ENCODE measurements at places on chromosomes 16 and 17.
A peak's percentile ranks its signal among the peaks of the same experiment; 100 is the strongest.

- DNase-seq, result no peak
These were observed 30.6 kb downstream of the TNFRSF13B start for GRCh38 chr17:16941072-16942036.

DNA sequence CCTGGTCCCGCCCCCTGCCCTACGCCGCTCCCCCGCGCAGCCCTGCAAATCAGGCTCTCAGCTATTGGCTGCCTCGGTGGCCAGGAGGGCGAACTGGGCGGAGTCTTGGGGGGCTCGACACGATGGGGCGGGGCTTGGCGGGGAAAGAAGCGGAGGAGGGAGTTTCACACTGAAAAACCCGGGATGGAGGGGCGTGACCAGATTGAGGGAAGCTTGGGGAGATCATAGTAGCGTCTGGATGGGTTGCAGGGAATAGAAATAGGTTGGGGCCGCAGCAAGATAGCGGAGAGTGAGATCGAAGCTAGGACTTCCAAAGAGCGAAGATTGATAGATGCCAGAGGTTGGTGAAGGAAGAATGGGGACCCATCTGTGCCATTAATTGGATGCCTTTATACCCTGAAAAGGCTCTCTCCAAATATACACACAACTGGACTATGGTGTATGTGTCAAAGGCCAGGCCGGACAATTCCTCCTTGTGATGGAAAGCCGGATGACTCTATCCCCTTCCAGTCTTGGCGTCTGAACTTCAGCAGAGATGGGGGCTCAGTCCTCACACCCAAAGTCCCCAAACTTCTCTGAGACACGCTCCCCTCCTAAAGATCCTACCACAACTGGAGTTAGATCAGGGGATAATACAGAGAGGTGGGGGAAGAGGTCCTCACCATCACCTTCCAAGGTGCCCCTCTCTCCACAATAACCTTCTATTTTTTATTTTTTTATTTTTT is 376 bp upstream of the STAC2 start:
- DNase-seq, result no peak

GRCh38 chr17:72477491-72477890 is 356.7 kb downstream of the SOX9 start:
- no peak for DNase-seq

- no peak for DNase-seq
These were observed 31.6 kb downstream of the SOX9 start for GRCh38 chr17:72152387-72152929.

DNA sequence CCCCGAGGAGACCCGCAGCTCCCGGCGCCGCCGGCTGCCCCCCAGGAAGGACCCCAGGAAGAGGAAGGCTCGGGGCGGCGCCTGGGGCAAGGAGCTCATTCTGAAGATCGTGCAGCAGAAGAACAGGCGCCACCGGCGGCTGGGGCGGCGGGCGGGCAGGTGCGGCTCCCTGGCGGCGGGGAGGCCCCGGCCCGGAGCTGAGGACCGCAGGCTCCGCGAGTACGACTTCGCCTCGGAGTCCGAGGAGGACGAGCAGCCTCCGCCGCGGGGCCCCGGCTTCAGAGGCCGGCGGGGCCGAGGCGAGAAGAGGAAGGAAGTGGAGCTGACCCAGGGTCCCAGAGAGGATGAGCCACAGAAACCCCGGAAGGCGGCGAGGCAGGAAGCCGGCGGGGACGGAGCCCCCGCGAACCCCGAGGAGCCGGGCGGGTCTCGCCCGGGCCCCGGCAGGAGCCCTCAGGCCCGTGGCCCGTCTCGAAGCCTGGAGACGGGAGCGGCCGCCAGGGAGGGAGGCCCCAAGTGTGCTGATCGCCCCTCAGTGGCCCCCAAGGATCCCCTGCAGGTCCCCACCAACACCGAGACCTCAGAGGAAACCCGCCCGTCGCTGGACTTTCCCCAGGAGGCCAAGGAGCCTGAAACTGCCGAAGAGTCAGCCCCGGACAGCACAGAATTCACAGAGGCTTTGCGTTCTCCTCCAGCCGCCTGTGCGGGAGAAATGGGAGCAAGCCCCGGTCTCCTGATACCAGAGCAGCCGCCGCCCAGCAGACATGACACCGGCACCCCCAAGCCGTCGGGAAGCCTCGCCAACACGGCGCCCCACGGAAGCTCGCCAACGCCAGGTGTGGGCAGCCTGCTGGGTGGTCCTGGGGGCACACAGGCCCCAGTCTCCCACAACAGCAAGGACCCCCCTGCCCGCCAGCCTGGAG is 22.3 kb upstream of the ZFPM1 start:
- DNase-seq, result no peak

DNA sequence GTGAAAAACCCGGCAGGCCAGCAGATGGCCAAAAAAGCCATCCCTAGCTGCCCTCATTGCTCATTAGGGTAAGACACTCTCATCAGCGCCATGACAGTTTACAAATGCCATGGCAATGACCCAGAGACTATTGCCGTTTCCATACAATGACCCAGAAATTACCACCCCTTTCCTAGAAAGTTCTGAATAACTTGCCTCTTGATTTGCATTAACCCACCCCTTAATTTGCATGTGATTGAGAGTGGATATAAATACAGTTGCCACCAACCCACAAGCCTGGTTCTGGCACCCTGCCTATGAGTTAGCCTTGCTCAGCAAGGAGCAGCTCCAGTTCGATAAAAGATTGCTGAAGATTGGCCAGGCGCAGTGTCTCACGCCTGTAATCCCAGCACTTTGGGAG is 16.1 kb upstream of the C16orf54 start:
- no peak for DNase-seq

GRCh38 chr17:9330611-9331271 is 244.9 kb downstream of the STX8 start:
- DNase-seq, result no peak

GRCh38 chr16:11201498-11202259 is 54.3 kb downstream of the SOCS1 start:
- DNase-seq, result peak; percentile 93

- DNase-seq, result peak; percentile 55
These were observed at the start of the genes CTU2 and RNF166 for GRCh38 chr16:88706229-88706964. Gene CTU2 (plus strand): TSS chr16:88706503. CDS start chr16:88706531, 28 bp downstream. Gene RNF166 (minus strand): TSS chr16:88706408. CDS start chr16:88706325, 83 bp downstream.

- peak; percentile 3 for DNase-seq
These were observed 283.0 kb downstream of the MAF start for GRCh38 chr16:79317521-79317920.

- DNase-seq, result no peak
These were observed 44.0 kb downstream of the NLRP1 start for GRCh38 chr17:5540321-5540720.

GRCh38 chr17:59513934-59514841 is 51.2 kb upstream of the DHX40 start:
- DNase-seq, result peak; percentile 78

GRCh38 chr17:17812211-17813054 is 24.4 kb downstream of the SREBF1 start:
- DNase-seq, result no peak

GRCh38 chr17:74744714-74745547 is 3.5 kb upstream of the NHERF1 start:
- peak; percentile 48 for DNase-seq

GRCh38 chr17:73288534-73289302 is 23.1 kb downstream of the CDC42EP4 start:
- no peak for DNase-seq

DNA sequence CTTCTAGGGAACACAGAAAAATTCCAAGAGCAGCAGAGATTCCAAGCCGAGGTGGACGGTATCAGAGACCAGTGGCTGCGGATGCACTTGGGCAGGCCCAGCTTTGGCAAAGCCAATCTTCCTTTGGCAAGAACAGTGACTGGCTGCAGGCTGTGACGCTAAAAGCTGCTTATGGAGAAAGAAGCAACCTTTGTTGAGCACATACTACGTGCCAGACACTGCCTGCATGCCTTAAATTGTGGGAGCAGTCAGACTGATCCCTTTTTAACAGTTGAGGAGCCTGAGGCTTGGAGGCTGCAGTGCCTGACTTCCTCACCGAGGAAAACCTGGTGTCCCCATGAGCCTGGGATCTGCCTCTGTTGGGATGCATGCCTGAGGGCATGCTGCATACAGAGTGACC is 69.0 kb upstream of the AMZ2 start:
- DNase-seq, result no peak

DNA sequence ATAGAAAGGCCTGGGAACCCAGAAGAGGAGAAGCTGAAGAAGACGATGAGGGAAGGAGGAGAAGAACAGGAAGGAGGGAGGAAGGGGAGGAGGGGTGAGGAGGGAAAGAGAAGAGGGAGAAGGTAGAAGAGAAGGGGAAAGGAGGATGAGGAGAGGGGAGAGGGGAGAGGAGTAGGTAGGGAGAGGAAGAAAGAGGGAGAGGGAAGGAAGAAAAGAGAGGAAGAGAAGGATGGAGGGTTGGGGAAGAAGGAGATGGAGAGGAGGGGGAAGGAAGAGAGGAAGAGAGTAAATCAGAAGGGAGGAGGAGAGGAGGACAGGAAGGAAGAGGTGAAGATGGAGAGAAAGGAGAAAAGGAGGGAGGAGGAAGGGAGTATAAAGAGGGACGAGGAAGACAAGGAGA is 109.6 kb upstream of the IRX6 start:
- no peak for DNase-seq

GRCh38 chr16:60151987-60152386 is 1417.9 kb upstream of the GOT2 start:
- DNase-seq, result no peak

DNA sequence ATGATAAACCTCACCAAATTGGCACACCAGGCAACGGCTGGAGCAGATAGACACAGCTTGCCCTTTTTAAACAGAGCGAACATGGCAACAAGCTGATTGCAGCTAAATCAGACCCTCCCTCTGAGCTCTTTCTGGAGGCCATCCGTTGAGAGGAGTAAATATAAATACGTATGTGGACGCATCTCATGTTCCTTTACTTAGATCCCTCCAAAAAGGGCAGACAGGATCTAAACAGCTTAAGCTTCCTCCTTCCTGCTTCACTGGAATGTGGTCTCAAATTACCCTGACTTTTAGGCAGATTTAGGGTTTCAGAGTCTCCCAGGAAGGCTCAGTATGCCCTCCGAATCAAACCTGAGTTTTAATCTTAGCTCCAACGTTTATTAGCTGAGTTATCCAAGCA is 204.7 kb upstream of the GOT2 start:
- DNase-seq, result no peak

DNA sequence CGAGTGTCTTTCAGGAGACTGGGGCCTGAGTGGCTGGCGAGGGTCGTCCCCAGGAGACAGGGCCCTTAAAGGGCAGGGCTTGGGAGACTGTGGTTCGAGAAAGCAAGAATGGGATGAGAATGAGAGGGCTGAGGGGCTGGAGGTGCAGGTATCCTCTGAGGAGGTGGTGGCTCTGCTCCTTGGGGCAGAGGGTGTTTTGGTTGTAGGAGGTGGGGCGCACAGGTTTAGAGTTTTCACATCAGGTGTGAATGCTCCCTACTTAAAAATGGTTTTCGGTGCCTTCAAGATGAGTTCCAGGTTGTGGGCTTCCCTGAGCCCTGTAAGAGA is 430 bp downstream of the BCAS3 start:
- DNase-seq, result no peak

DNA sequence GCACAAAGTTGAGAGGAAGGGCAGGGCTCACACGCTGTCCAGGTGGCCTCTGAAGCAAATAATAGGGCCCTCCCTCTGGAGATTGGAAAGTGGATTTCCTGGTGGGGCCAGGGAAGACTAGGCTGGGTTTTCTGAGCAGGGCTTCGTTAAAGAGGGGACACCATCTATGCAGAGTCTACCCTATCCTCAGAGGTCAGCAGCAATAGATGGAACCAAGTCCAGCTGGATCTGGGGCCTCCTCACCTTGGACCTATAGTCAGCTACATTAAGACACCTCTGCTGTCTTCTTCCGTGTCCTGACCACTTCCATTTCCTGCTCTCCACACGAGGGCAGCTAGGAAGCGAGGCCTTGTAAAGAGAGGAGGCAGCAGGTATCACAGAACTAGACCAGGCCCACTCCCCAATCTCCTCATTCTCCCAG is 14.7 kb upstream of the ST6GALNAC1 start:
- DNase-seq, result no peak

DNA sequence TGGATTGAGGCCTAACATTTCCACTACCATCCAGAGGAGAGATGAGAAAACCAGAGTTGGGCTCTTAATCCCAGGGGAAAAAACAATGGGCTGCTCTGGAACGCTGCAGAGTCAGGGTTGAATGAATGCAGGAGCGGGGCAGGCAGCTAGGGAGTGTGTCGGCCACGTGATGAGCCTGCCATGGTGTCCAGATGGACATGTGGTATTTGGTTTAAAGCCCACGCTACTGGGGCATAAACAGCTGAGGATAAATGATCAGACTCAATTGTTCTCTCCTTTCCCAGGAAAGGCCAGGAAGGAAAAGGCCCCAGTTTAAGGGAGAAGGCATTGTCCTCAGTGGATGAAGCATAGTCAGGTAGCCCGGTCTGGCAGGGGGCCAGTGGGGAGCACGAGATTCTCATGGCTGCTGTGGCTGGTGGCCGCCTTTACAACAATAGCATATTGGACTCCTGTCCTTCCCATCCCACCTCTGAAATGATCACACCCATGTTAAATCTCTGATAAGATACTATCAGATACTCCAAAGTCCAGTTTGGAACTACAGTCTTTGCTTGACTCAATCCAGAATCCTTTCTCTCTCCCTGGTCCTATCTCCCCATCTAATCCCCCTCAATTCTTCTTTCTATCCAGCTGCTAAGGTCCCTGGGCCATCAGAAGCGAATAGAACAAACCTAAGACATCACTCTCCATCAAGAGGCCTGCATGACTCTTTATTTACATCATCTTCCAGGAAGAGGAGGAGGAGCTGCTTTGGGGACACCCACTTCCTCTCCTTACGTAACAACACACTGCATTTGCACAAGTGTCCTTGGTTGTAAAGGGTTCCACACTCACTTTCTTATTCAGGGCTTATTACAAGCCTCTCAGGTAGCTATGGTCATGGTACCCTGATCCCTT is 20.4 kb downstream of the CA4 start:
- no peak for DNase-seq

DNA sequence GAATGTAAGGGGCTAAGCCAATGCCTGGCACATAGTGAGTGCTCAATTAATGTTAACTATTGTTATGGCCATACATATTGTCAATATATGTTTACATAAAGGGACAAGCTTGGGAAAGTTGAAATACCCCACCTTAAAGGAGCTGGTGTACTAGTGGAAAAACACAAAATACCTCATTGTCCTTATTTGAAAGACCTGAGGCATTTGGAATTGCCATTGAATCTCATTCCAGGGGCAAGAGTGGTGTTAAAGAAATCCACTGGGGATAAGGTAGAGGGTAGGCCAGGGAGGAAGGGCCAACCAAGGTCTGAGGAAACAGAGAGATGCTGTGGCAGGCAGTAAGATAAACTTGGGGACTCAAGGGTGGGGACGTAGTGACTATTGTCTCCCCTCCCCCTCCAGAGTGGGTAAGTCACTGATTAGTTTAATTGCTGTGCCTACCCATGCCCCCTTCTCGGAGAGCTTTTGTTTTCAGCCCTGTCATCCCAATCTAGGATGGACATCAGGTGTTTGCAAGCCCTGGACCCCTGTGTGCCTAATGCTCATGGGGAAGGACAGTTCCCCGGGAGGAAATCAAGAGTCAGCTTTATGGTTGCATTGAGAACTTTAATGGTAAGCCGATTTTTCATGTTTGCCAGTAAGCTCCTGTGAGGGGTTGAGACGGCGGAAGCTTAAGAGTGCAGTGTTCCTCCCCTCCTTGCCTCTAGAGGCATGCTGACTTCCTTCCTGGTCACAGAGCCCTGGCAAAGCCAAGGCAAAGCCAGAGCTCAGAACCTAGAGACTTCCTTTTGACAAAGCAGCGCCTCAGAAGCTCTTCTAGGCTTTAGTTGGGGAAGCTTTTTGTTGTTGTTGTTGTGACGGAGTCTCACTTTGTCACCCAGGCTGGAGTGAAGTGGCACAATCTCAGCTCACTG is 2.5 kb upstream of the HEATR9 start:
- no peak for DNase-seq

Measured in kidney glomerular epithelial cell (primary cell).